ENCODE measurements at places on chromosomes 16 and 17.

GRCh38 chr16:55384288-55385247 is 60.6 kb downstream of the IRX6 start:
- no peak for DNase-seq

- DNase-seq, result no peak
Observed at GRCh38 chr17:47295037-47295873, 28.5 kb upstream of the EFCAB13 start.

GRCh38 chr16:84453061-84453752 is 51.3 kb downstream of the MEAK7 start:
- no peak for DNase-seq

DNA sequence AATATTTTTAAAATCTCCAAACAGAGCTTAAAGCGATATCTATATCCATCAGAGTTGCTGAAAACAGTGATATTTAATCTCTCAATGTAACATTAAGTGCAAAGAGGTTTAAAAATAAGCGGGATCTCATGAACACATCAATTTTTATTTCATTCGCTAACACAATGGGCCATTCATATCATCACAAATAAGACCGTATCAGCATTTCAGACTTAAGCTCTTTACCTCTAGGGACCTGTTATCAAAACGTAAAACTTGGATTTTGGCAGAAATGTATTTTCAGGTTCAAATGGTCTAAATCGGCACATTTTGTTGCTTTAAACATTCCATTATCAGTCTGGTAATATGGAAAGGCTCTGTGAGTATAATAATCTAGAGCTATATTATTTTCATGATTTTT is 77.9 kb downstream of the TOX3 start:
- DNase-seq, result no peak

- peak; percentile 99 for DNase-seq
Observed at GRCh38 chr17:2392252-2393173, 8.3 kb downstream of the MNT start.

DNA sequence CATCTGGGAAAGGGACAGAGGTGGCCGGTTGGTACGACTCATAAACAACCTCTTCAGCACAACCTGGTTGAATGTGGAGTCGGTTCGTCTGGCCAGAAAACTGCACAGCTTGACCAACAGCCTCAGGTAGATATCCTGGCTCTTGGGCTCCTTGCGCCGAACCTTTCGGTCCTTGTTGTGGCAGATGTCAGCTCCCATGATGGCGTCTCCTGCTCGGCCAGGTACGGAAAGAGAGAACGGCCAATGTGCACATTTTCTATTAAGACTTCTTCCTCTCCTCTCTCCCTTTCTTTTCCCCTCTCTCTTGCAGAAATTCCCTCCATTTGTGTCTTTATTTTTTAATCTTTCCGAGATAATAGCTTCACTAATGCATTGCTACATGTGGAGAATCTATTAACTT is 41.8 kb upstream of the CNTNAP4 start:
- DNase-seq, result no peak

DNA sequence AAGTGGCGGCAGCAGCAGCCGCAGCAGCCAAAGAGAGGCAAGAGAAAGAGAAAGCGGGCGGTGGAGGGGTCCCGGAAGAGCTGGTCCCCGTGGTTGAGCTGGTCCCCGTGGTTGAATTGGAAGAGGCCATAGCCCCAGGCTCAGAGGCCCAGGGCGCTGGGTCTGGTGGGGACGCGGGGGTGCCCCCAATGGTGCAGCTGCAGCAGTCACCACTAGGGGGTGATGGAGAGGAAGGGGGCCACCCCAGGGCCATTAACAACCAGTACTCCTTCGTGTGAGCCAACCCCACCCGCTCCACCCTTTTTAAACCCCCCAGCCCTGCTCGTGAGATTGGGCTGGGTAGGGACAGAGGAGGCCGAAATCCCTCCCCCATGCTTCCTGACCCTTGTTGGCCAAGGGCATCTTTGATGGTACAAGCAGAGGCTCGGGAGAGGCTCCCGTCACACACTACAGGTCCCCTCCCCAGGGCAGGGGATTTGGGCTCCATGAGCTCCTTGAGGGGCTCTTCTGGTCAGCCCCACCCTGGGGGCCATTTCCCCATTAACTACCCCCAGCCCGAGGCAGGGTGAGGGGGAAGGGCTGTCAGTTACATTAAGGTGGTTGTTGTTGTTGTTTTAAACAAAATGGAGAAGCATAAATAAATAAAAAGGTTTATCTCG is 4.6 kb upstream of the ATP2A1 start:
- peak; percentile 39 for DNase-seq

GRCh38 chr17:82881900-82882714 is 42.3 kb upstream of the ZNF750 start:
- no peak for DNase-seq

DNA sequence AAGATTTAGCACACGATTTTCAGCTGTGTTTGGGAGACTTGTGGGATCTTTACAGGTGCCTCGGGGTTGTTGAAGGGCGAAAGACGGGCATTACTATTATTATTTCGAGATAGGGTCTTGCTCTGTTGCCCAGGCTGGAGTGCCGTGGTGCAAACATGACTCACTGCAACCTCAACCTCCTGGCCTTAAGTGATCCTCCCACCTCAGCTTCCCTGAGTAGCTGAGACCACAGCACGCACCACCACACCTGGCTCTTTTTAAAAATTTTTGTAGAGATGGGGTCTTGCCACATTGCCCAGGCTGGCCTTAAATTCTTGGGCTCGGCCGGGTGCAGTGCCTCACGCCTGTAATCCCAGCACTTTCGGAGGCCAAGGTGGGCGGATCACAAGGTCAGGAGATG is 29.7 kb upstream of the PHB1 start:
- no peak for DNase-seq

- no peak for DNase-seq
Observed at GRCh38 chr16:19963301-19963700, 78.7 kb upstream of the GPRC5B start.

GRCh38 chr16:81292936-81293335 is 21.8 kb upstream of the GAN start:
- DNase-seq, result no peak

DNA sequence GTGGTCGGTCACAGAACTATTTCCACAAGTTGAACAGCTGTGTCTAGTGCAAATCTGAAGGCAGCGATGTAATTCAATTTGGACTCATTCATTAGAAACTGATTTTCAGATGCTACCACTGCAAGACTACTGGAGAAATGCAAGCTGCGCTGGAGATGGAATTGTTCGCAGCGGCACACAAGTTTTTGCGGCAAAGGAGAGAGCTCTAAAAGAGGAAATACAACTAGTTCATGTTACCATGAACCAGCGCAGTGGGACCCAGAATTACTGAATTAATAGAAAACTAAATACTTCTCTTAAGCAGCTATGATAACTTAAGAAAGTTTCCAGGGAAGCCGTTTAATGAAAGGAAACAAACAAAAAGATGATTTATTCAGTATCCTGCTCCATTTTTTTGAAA is 1.9 kb downstream of the CREBBP start:
- DNase-seq, result no peak

- DNase-seq, result no peak
Observed at GRCh38 chr16:48531011-48531962, 78.7 kb downstream of the N4BP1 start.

DNA sequence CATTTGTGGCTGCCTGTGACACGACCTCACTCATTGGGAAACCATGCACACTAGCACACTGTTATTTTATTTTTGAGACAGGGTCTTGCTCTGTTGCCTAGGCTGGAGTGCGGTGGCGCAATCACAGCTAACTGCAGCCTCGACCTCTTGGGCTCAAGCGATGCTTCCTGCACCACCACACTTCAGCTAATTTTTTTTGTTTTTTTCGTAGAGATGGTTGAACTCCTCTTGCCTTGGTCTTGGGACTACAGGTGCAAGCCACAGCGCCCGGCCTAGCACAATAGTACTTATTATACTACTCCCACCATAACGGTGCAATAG is 2.8 kb upstream of the NPTX1 start:
- DNase-seq, result no peak

GRCh38 chr17:81868674-81869220 is 2.4 kb downstream of the ARHGDIA start:
- DNase-seq, result no peak

DNA sequence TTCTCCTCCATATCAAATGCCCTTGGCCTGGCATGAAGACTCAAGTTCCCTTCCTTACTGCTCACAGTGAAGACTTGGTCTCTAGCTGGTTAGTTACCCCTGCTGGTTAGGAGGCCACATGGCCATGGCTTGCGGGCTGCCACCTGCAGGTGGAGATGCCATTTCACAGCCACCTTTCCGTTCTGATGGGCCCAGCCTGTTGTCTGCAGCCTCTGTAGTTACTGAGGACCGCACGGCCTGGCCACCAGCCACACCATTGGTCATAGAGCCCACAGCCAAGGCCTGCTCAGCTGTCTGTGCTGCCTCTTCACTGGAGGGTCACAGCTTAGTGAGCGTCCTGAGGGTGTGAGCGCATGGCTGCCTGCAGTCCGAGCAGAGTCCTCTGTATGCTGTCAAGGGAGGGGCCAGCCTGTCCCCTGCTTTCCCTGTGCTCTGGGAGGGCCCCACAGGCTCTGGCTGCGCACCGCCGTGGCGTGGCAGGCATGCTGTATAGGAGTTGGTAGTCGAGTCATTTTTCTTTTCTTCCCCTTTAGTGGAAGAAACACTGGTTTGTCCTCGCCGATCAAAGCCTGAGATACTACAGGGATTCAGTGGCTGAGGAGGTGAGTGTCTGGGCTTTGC is 59.2 kb downstream of the PLD6 start:
- no peak for DNase-seq

GRCh38 chr17:6413065-6413464 is 21.9 kb downstream of the AIPL1 start:
- no peak for DNase-seq

DNA sequence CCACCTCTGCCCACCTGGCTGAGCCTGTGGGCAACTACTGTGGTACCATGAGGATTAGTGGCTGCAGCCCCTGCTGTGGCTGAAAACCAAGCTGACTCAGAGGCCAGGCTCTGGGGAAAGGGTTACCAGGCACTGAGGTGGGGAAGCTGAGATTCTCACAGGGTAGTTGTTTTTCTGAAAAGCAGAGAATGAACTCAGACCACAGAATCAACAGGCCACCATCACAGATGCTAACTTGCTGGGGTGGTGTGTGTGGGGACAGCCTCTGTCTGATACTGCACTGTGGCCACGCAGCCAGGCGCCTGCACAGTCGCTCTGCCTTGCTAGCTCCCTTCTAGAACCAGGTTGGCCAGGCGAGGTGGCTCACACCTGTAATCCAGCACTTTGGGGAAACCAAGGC is 28.8 kb downstream of the NPLOC4 start:
- DNase-seq, result no peak

DNA sequence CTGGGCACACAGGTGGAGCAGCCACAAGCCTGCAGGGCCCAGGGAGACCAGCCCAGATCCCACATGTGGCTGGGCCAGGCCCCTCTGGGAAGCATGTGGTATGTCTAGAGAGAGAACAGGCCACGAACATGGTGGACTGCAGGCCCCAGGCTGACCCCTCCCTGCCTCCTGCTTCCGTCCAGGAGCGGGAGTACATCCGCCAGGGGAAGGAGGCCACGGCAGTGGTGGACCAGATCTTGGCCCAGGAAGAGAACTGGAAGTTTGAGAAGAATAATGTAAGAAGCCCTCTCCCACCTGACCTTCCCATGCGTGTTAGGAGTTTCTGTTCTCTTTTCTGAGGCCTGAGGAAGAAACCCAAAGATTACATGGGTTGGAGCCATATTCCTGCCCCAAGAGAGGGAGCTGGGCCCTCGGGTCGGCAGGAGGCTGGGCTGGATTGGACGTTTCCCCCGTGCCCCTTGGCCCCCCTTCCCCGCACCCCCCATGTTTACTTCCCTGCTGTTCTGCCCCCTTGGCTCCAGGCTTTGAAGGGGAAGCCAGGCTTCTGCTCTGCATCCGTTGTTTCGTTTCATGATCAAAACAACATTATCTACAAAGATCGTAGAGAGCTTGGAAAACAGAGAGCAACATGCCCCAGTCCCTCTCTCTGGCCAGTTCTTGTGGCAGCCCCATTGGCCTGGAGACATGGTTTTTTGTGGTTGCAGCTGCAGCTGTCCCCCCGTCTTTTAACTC is 5.7 kb upstream of the TCAP start:
- DNase-seq, result no peak

DNA sequence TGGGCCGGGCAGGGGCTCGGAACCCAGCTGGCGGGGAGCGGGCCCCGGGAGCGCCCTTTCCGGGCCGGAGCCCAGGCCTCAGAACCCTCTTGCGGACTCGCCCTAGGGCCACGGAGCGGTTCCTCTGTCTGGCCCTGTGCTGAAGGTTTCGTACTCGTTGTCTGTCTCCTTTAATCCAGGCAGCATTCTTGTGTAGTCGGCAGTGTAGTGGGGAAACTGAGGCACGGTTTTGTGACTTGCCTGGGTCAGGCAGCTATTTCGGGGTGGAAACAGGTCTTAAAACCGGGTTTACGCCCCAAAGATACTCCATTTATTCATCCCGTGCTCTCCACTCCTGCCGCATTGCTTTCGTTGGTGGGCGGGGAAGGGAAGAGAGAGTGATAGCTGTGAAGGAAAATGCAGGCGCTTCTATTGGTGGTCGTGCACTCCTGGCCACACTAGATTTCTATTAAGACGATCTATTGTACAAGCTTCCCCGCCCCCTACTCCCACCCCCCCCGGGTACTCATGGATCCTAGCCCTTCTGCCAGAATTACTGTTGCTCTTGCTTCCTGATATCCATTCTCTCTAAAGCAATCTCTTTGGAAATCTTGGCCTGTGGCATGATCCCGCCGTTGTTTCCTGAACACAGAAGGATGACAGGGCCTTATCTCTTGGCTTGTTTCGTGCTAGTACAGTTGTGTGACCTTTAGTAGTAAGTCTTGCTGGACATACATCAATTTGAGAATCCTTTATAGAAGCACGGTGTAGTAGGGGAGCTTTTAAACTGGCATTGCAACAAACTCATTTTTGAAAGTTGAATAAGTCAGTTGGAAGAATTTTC is 751 bp downstream of the DCAF7 start:
- DNase-seq, result no peak

DNA sequence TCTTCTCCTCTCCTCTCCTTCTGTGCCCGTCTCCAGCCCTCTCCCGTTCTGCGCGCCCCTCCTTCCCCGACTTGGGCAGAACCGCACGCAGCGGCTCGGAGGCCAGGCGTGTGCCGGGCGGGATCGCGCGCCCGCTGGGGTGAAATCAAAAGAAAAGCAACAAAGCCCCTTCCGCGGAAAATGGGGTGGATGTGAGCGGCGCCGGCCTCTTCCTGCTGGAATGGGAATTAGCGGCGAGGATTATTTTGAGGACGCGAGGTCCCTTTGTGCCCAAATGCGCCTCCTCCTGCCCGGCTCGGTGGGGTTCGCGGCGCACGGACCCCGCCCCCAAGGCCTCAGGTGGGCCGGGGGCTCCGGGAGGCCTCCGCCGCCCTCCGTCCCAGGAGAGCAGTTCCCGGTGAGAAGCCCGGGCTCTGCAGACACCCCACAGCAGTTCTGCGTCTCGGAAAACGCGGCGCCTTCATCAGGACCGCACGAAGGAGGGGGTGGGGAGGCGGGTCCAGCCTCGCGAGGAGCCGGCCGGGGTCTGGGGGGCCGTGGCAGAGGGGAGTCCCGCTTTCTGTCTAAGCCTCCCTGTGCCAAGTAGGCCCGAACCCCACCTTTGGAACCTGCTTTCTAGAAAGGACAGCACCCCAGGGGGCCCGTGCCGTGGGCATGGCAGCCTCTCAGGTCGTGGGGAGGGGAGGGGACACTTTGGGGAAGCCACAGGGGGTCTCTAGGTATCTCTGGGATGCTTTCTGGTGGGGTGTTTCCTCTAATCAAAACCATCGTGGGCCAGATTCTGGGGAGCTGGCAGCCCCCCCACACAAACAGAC is 91.0 kb upstream of the CBX4 start:
- DNase-seq, result no peak

Data from stimulated activated CD4-positive, alpha-beta T cell treated with anti-CD3 and anti-CD28 coated beads, TNF-alpha, amount 100 ng/mL, for 4 hours (primary cell).